ENCODE measurements at places on chromosomes 16 and 17.

DNA sequence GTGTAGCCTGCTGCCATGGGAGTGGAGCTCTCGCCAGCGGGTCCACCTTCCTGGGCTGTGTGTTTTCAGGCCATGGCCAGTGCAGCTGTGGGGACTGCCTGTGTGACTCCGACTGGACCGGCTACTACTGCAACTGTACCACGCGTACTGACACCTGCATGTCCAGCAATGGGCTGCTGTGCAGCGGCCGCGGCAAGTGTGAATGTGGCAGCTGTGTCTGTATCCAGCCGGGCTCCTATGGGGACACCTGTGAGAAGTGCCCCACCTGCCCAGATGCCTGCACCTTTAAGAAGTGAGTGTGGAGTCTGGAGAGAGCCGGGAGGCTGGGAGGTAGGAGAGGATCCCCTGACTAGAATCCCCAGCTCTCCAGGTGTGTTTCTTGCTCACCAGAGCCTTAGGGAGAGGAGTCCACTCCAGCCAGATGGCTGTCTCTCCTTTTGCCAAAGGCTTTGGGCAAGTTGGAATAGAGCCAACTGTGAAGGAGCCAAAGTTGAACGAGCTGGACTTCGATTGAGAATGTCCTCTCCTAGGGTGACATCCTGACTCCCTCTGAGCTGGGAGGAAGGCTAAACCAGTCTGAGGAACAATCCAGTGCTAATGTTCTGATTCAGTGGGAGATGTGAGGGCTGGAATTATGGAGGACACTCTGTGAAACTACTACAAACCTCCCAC, 24.4 kb upstream of the EFCAB13 start:
- no peak overlapping the region for H3K27ac ChIP-seq
- H3K27me3 ChIP-seq: peaks cover 48% of the 10 kb centered on the region
- no peak for DNase-seq
- H3K4me3 ChIP-seq: no peak overlapping the region
- H3K36me3 ChIP-seq: no peaks in the 10 kb centered on the region
- H3K4me1 ChIP-seq: no peaks in the 10 kb centered on the region

DNA sequence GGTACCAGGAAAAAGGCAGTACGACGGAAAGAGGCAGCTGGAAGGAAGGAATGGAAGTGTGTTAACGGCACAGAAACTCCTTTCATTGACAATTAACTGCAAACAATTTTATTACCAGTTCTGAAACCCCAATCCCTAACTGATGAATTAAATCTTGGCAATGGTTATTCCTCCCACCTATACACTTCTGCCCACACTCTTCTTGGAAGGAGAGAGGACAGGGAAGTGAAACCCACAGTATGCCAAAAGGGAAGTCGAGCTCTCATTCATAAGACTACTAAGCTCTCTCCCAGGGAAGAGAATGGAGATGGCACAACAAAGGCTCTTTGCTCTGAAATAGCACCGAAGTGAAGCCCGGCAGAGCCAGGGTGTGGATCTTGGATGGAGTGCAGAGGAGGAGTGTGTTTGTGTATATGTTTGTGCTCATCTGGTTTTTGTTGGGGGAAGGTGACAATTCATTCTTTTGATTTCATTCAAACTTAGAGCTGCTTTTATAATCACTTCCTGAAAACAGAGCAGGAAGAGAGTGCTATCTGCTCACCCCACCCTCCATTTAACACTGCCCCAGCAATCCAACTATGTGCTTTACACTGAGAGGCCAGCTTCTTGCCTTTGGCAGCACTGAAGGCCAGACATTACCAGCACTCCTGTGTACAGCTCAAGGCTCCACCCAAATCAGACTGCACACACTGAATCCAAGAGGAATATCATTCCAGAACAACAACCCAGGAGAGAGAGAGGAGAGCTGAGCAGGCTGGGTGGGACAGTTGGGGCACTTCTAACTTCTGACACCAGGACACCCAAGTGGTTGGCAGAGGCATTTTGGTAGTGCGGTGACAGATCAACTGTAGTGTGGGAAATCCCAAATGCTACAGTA, 68.7 kb downstream of the HIC1 start:
- H3K27ac ChIP-seq: peak overlapping the region; percentile 83
- H3K27me3 ChIP-seq: no peaks in the 10 kb centered on the region
- no peak for DNase-seq
- no peak overlapping the region for H3K4me3 ChIP-seq
- H3K36me3 ChIP-seq: peaks cover 35% of the 10 kb centered on the region

DNA sequence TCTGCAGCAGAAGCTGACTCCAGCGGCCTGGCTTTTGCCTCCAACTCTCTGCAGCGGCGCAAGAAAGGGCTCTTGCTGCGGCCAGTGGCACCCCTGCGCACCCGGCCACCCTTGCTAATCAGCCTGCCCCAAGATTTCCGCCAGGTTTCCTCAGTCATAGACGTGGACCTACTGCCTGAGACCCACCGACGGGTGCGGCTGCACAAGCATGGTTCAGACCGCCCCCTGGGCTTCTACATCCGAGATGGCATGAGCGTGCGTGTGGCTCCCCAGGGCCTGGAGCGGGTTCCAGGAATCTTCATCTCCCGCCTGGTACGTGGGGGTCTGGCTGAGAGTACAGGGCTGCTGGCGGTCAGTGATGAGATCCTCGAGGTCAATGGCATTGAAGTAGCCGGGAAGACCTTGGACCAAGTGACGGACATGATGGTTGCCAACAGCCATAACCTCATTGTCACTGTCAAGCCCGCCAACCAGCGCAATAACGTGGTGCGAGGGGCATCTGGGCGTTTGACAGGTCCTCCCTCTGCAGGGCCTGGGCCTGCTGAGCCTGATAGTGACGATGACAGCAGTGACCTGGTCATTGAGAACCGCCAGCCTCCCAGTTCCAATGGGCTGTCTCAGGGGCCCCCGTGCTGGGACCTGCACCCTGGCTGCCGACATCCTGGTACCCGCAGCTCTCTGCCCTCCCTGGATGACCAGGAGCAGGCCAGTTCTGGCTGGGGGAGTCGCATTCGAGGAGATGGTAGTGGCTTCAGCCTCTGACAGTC, 1.3 kb downstream of the PARD6A start:
- peaks cover 19% of the 10 kb centered on the region for H3K36me3 ChIP-seq
- no peak for DNase-seq
- H3K27me3 ChIP-seq: peaks cover 4% of the 10 kb centered on the region
- no peak overlapping the region for H3K27ac ChIP-seq

DNA sequence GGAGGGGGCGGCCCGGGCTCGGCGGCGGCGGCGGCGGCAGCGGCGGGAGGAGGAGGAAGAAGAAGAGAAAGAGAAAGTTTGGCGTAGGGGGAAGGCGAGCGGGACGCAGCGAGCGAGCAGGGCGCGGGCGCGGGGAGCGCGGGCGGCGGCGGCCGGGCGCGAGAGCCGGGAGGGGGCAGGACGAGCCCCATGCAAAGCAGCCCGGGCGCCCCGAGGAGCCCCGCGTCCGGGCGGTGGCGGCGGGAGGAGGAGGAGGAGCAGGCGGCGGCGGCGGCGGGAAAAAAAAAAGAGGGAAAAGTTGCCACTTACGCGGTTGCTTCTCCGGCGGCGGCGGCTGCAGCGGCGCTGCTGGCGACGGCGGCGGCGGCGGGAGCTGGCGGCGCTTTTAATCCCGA, 10.3 kb upstream of the ZFHX3 start:
- H3K36me3 ChIP-seq: peaks cover 6% of the 10 kb centered on the region
- no peak overlapping the region for H3K27ac ChIP-seq
- peak; percentile 59 for DNase-seq
- peaks cover 44% of the 10 kb centered on the region for H3K4me1 ChIP-seq

DNA sequence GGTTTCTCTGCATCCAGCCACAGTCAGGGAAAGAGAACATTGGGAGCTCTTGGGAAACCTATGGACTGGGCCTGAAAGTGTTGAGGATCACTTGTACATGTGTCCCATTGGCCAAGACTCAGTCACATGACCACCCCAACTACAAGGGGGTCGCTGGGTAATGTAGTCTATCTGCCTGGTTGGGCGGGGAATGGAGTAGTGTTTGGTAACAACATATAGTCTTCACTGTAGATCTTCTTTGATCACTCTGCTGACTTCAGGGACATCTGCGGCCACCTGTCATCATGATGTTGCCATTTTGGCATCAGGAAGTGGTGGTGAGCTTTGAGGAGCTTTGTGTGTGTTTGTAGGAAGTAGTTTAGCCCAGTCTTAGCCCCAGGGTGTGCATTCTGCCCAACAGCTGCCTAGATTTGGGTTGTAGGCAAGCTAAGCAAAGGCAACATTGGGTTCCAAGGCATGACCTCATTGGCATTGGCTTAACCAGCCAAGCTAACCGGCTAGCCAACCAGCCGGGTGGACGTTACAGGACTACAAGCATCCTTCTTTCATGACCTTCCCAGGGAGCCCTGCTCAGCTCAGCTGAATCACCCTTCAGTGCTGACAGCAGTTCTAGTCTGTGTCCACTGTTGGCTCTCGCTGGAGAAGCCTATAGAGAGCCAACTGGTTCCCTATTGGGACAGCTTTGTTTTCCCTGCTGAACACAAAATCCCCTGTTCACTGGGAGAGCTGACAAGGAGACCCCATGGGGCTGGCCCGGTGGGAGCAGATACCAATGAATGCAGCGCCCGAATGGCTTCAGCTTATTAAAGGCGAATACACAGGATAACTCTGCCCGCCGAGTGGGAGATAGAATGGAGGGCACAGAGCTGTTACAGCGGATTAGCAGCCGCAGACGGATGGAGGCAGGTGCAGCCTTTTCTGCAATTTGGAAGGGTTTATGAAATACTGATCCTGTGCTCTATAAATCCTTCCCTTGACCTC, 178.6 kb downstream of the NTN1 start:
- peaks cover 3% of the 10 kb centered on the region for H3K4me1 ChIP-seq
- no peaks in the 10 kb centered on the region for H3K36me3 ChIP-seq
- H3K4me3 ChIP-seq: no peak overlapping the region
- H3K27ac ChIP-seq: no peak overlapping the region

DNA sequence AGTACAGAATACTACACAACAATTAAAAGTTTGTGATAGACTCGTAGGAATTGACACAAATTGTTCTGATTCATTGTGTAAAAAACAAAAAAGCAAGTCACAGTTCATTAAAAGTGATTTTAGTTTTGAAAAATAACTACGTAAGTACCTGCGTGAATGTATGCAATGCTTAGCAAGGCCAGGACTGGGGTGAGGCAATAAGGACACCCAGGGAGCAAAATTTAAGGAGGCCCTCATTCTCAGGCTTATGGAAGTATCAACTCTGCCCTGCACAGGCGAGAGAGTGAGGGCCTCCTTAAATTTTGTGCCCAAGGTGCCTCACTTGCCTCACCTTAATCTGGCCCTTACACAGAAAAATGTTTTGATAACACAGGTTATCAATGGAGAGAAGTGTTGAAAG, 31.4 kb downstream of the NOG start:
- DNase-seq: no peak
- H3K4me3 ChIP-seq: no peak overlapping the region
- H3K36me3 ChIP-seq: no peaks in the 10 kb centered on the region
- no peak overlapping the region for H3K27ac ChIP-seq
- no peaks in the 10 kb centered on the region for H3K4me1 ChIP-seq
- H3K27me3 ChIP-seq: no peaks in the 10 kb centered on the region

DNA sequence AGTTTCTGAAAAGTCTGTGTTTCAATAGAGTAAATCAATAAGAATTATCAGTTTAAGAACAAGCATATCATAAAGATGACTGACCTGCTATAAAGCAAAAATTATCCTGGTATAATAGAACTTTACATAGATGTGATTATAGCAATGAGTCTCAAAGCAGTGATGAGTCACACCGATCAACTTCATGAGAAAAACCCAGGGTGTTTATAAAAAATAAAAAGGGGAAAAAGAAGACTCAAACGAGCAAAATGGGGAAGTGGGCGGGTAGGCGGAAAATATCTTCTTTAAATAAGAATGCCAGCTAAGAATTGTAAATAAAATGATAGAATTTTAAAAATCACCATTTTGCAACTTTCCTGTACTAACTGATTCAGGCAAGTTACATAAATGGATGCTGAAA, 46.8 kb downstream of the BRIP1 start:
- peaks cover 25% of the 10 kb centered on the region for H3K36me3 ChIP-seq
- no peak for DNase-seq
- H3K4me1 ChIP-seq: no peaks in the 10 kb centered on the region
- H3K4me3 ChIP-seq: no peak overlapping the region
- H3K27ac ChIP-seq: no peak overlapping the region

DNA sequence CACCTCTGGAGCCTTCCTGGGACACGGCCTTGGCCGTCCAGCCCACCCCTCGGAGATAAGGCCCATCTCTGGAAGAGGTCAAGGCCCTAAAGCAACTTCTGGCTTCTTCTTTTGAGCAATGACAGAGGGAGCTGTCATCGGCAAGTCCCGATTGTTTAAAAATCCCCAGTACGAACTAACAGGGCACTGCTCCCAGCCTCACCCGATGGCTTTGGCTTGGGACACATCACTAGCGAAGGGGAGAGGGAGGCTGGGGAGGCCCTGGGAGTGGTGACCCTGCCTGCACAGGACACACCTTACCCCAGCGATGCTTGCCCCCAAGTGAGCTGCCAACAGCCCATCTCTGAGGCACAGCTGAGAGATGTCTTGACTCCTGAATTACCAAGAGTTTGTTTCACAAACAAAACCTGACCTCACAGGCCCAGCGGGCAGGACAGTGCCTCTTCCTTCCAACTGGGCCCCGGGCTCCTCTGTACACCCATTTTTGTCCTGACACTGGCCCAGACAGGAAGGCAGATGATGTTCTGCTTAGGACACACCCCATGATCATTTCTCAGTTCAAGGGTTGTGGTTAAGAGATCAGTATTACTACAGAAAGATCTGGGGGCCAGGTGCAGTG, 4.8 kb downstream of the SYNGR2 start:
- H3K36me3 ChIP-seq: peaks cover 43% of the 10 kb centered on the region
- DNase-seq: peak; percentile 58
- H3K4me1 ChIP-seq: peaks cover 73% of the 10 kb centered on the region
- no peaks in the 10 kb centered on the region for H3K27me3 ChIP-seq

GRCh38 chr16:11472410-11472809, 114.3 kb downstream of the LITAF start:
- no peak for DNase-seq
- H3K27me3 ChIP-seq: peaks cover 9% of the 10 kb centered on the region
- no peak overlapping the region for H3K27ac ChIP-seq
- no peaks in the 10 kb centered on the region for H3K4me1 ChIP-seq

DNA sequence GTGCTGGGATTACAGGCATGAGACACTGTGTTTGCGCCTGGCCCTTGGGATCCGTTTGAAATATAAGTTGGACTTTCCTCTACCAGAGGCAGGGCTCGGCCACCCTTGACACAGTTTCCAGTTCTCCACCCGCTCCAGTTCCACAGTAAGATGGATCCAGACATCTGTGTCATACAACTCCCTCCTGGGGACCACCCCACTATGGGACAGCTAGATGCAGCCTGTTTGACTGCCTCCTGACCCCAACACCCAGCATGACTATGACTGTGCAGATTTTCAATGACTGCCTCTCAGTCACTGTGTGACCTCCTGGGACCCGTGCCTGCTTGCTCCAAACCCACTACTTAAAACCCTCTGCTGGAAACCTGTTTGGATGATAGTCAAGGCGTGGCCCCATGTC, 166.7 kb downstream of the IRF8 start:
- H3K4me3 ChIP-seq: no peak overlapping the region
- peaks cover 26% of the 10 kb centered on the region for H3K27me3 ChIP-seq
- no peak for DNase-seq
